CD4-positive, alpha-beta T cell treated with Interleukin-12 subunit alpha and Interleukin-12 subunit beta, for 1 hour (primary cell): ENCODE measurements at places on chromosomes 7 and 10.

DNA sequence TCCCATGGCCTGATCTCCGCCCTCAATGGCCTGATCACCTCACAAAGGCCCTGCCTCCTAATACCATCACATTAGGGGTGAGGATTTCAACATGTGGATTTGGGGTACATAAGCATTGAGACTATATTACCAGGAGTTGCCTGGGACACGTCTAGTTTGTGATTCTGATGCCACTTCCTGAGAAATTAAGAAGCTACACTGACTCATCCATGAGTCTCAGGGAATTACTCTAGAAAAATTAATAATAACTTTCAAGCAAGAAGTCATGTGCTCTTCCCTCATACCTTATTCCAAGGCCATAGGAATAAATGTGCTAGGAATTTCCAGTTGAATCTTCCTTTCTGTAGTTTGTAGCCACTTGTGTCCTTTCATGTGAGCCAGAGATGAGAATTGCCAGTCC is 519.3 kb upstream of the MKI67 start:
- no peak for DNase-seq

GRCh38 chr7:77450054-77450453 is 33.9 kb upstream of the GSAP start:
- DNase-seq: no peak

DNA sequence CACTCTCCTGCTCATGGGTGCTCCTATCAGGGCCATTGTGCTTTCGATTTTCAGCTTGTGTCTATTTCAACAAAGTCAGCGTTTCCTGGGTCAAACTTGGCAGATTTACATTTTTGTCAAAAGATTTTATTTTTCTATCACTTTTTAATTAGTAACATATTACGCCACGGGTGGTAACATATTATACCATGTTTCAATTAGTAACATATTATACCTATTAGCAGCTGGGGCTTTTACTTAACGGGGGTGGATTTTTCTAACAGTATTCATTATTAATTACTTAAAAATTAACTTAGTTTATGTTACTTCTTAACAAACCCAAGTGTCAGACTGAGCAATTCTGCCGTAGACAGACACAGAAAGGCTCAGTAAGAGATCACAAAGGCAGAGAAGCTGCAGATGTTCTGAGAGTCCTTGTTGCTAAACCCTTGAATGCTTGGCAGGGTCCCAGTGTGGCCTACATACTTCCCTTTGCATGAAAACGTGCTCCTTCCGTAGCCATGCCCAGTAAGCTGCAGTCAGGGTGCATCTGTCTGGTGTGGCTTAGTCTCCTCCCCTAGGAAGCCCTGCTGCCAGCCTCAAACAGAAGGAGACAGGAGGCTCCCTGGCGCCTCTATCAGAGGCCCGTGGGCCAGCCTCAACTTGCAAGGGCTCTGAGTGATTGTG is 263.1 kb upstream of the CXCL12 start:
- DNase-seq: no peak

DNA sequence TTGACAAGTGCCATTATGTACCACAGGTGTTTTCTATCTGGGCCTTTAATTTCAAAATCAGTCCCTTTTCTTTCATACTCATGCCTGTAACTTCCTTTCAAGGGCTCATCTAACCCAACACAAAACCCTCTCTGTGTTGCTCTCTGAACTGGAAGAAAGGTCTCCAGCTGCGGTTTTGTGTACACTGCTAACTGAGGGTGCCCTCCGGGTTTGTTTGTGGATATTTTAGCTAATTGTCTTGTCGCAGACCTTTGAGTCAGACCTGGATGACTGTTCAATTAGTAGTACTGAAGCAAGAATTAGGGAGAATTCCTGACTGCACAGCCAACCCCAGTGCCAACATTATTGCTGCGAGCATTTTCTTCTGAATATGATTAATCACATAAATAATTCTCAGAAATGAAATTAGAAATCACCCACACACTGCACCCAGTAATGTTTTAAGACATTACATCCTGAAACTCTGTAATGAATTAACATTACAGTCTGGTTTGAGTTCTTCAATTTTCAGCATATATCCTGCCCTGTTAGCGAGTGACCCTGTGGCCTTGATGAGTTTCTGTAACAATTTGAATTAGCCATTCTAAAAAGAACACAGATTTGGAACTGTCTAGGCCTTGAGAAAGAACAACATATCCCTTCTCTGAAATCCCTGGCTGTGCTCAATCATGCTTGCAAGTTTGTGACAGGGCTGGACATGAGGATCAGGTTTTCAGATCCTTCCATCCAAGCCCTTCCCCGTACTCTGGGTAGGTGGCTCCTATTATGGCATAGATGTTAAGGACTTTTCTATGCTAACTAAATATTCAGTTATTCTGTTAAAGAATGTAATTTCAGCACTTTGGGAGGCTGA is 460.1 kb downstream of the PLXDC2 start:
- no peak for DNase-seq

DNA sequence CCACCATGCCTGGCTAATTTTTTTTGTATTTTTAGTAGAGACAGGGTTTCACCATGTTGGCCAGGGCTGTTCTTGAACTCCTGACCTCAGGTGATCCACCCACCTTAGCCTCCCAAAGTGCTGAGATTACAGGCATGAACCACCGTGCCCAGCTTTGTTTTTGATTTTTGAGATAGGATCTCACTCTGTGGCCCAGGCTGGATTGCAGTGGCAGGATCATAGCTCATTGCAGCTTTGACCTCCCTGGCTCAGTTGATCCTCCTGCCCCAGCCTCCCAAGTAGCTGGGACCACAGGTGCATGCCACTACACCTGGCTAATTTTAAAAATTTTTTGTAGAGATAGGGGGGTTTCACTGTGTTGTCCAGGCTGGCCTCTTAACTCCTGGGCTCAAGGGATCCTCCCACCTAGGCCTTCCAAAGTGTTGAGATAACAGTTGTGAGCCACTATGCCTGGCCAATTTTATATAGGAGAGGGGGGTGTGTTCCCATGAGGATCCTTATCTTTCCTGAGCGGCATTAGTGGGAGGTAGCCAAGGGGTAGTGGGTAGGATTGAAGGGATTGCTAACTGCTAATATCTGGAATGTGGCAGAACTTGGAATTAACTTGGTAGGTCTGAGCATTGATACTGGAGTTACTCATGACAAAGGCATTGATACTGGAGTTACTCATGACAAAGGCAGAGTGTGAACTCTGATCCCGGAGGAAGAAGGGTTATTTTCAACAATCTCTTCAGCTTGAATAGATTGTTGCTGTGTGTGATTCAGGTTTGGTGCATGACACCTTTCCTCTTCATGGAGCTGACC is 1.0 kb upstream of the NOLC1 start:
- no peak for DNase-seq

- no peak for DNase-seq
Measured at GRCh38 chr7:1753564-1753867, 83.4 kb downstream of the ELFN1 start.

- DNase-seq: no peak
Measured at GRCh38 chr10:129769381-129770116, 194.5 kb downstream of the EBF3 start.

GRCh38 chr7:71563276-71563675 is 431.3 kb downstream of the GALNT17 start:
- DNase-seq: no peak

- no peak for DNase-seq
Measured at GRCh38 chr7:100566018-100566531, 7.6 kb downstream of the SAP25 start.

DNA sequence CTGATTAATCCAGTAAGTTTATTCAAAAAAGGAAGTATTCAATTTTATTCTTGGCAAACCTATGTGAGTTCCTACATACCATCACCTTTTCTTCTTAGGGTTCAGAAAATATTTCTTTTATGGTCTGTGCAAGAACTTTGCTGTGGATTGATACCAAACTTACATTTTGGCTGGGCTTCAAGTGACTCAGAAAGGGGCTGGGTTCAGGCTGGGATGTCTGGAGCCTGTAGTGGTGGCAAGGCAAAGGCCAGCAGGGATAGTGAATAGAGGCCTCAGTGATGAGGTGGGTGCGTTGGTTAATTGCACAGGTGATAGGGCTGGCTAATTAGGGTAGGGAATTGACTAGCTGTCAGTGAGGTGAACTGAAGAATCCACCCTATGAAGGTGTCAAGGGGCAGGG is 40.2 kb upstream of the ATXN7L1 start:
- DNase-seq: no peak
